HFFc6 (cell line): ENCODE measurements at places on chromosomes 2 and 18. TPM values are rescaled to one million over a fixed set of nuclear protein-coding genes. Genes with fewer than 3 reads are reported as not detected.

Gene SGPP2
- not detected in 2 replicates for total RNA-seq

Gene TSPYL6
- not detected in 3 replicates for total RNA-seq

DNA sequence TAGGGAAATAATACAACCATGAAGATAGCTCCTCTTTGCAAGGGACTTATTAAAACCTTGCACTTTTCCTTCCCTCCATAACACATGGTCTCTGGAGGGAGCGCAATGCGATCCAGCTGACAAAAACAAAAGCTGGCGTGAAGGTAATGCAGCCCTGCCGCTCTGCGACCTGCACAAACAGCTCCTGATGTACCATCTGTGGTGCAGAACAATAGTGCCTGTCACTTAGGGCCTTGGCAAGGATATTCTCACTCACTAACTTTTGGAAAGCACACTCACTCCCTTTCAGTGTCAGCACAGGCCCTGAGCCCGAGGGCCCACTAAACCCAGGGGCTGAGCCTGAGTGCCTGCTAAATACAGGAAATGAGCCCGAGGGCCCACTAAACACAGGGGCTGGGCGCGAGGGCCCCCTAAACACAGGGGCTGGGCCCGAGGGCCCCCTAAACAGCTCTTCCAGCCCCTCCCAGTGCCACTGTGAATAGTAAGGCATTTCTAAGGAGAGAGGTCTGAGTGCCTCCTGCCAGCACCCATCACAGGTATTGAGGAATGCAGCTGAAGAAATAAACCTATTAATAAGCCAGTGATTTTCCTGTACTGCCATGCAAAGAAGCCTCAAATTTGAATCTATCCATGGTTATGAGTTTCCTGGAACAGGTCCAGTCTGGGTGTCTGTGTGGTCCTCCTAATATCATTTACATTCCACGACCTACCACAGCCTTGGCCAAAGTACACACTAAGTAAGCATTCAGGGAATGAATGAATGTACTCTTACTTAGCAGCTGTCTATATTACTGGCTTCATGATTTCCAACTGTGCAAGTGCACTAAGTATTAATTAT lies 9.3 kb downstream of the L3MBTL4 start:
- no peak for DNase-seq

DNA sequence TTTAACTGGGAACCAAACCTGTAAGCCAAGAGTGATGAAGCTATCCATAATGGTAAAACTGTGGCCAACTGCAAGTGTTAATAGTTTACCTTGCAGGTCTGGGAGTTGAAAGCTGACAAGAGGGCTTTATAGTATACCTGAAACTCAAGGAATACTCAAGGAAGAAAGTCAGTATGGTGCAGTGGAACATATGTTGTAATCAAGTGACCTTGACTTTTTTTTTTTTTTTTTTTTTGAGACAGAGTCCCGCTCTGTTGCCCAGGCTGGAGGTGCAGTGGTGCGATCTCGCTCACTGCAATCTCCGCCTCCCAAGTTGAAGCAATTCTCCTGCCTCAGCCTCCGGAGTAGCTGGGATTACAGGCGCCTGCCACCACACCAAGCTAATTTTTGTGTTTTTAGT lies 27.6 kb downstream of the VIL1 start:
- DNase-seq, result no peak

GRCh38 chr2:26214759-26215158 lies 29.7 kb downstream of the HADHA start:
- no peak for DNase-seq

- peak; percentile 19 for DNase-seq
These were observed 51.8 kb downstream of the LIMS1 start for GRCh38 chr2:108586116-108586515.

DNA sequence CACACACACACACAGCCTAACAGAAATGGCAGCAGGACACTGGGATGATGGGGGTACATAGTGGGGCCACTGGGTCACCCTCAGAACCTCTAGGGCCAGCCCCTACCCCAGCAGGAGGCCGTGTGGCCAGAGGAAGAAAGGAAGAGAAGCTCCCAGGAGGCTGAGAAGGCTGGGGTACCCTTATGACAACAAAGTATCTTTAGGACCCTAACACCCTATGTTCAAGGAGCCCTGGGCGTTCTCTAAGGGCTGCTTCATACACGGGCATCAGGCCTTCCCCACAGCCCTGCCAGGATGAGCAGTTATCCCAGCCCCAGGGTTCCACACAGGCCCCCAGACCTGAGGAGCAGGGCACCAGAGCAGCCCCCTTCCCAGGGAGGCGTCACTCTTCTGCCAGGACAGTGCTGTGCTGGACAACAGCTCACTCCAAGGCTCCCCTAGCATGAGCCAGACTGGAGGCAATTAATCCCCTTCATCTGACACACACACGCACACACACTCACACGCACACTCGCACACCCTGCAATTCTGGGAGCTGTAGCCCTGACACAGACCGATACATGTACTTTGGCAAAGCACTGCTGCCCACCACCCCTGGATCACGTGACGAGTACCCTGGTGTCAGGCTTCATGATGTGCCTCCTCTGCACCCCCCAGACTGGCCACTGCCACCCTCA lies 163.6 kb downstream of the TNS1 start:
- no peak for DNase-seq

GRCh38 chr2:214699236-214699635 lies 110.2 kb downstream of the BARD1 start:
- DNase-seq, result no peak

DNA sequence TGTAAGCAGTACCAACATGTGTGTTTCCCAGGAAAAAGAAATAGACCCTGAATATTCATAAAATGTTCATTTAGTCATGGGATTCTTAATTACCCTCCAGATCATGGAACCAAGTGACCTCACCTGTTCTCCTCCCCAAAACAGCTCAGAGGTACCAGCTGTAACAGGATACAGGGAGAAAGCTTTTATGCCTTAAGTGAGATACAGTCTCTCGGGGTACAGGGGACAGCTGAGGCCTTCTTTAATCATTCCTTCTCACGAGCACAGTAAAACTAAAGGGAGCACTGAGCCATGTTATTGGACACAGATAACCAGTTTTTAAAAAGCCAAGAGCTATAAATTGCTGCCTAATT lies 16.6 kb downstream of the EPHA4 start:
- DNase-seq, result no peak

DNA sequence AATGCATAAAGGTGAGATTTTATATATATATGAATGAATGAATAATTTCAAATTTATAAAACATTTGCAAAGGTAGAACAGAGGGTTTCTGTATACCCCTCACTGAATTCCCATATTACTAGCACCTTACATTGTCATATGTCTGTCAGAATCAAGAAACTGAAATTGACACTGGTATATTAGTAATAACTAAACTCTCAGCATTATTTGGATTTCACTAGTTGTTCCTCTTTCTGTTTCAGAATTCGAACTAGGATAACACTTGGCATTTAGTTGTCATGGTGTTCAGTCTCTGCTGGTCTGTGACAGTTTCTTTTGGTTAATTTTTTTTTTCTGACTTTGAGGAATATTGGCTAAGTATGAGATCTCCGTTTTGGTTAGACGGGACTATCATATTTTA lies 275.9 kb downstream of the DCC start:
- DNase-seq, result no peak

DNA sequence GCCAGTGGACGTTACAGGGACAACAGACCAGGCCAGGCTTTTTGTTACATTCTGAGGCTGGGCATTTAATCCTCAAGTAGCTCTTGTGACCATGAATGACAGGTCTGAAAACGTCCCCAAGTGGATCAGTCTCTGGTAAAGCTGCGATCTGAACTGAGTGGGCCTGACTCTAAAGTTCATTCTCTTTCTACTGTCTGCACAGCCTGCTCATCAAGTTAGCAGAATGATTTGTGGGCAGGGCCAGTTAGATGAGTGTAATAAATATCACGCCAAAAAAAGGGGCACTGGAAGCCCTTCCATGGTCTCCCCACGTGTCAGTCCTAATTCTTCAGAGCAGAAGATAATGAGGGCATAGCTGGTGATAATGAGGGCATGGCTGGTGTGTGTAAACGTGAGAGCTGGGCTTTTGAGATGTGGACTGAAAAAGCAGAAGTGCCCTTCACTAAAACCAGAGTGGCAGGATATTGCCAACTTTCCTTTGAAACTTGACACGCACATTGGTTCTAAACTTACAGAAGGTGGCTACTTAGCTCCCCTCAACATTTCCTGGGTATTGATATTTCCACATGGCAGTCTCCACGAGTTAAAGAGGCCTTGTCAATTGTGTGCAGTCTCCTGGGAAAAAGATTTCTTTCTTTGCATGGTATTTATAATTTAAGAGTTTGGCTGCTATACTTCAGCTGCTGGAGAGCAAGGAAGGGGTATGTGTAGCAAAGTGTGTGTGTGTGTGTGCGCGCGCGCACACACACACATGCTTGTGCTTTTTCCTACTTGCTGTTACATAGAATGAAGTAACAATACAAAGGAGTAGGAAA lies 72.7 kb upstream of the LYPD6B start:
- DNase-seq, result no peak

DNA sequence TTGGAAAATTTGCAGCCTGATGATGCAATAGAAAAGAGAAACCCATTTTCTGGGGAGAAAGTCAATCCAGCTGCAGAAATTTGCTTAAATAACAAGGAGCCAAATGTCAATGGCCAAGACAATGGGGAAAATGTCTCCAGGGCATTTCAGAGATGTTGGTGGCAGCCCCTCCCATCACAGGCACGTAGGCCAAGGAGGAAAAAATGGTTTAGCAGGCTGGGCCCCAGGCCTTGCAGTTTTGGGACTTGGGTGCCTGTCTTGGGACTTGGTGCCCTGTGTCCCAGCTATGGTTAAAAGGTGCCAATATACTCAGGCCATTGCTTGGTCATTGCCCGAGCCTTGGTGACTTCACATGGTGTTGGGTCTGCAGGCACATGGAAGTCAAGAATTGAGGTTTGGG lies 368.2 kb downstream of the ERBB4 start:
- DNase-seq, result no peak

DNA sequence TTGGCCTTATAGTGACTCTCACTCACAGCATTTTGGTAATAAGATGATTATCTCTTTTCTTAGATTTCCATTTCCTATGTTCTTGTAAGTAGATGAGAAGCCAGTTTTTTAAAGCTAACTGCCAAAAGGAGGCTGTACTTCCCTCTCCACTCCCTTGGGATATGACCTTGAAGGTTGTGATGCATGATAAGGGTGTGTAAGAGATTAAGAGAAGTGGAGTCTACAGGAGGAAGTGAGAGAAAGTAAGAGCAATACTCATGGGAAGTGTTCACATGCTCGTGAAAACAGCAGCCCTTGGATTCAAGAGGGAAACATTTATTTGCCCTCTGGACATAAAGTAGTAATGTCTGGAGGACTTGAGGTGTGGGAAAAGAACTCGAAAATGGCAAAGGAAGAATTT lies 171.5 kb downstream of the EVA1A start:
- DNase-seq, result no peak

DNA sequence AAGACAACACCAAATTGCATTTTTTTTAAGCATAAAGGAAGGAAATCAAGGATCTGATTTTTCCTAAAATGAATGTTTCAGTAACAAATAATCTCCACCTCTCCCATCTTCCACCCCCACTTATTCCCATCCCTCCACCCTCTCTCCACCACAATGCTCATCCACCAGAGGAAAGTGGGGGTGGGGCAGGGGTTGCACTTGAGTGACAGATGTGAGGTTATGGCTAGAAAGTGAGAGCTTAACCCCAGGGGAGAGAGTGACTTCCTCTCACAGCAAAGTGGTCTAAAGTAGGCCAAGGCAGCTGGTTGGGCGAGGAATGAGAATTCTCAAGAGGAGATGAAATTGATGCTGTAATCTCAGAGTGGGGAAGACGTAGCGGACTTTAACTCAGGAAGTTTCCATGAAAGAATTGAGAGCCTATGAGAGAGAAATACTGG lies 104.7 kb downstream of the HNRNPLL start:
- DNase-seq, result no peak
